ENCODE measurements at places on chromosomes 11 and 22.

DNA sequence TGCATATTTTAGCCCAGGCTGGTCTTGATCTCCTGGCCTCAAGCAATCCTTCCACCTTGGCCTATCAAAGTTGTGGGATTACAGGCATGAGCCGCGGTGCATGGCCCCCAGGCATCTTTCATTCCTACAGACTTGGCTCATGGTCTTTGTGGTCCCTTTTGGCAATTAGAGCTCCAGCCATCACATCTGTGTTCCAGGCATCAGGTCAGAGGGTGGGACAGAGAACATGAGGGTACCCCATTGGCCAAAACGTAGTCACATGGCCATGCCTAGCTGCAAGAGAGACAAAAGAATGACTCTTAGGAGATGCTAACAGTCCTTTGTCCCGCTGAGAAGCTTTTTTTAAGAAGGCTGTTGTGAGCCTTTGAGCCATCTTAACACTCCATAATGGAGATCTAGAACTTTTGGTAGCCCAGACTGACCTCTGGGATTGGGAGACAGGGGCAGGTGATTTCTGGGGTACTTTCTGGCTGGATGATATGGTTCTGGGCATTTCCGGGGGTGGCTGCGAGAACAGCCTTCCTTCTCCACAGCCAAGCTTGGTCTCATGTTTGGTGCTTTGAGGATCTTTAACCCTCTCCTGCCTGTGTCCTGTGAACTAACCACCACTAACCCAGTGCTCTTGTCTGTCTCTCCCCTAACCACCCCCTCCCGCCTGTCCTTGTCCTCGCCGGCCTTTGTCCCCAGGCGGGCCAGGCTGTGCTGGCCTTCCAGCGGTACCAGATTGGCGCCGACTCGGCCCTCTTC is 18.4 kb upstream of the TAB1 start:
- no peak for DNase-seq

GRCh38 chr11:75855206-75855605 is 40.2 kb downstream of the UVRAG start:
- no peak for DNase-seq

DNA sequence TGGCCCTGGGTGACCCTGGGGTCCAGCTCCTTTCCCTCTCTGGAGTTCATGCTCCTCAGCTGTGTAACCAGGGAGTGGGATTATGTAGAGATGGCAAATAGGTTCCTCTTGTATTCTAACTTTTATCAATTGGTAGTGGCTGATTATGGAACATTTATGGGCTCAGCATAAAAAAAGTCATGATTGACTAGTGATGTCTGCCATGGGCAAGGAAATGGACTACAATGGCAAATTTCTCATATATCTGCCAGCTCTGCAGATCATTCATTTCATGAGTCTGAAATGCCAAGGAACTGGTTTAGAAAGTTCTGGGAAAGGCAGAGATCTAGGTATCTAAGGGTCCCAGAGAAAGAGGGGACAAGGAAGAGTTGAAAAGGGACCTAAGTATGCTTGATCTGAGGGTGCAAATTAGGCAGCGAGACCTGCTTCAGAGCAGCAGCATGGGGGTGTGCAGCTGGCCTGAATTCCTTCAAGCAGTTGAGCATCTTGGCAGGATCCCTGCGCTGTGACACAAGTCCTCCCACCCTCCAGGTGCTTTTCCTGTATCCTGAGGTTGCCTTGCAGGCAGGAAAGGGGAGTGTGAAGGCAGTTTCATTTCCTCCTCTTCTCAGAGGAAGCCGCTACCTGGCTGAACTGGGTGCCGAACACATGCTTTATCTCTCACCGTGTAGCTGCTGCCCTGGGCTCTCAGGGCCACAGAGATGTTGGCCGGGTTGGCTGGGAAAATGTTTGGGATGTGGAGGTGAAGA is 10.4 kb downstream of the SLC15A3 start:
- no peak for DNase-seq

- DNase-seq: no peak
Observed at GRCh38 chr22:48223488-48224190, 1461.2 kb downstream of the TBC1D22A start.

DNA sequence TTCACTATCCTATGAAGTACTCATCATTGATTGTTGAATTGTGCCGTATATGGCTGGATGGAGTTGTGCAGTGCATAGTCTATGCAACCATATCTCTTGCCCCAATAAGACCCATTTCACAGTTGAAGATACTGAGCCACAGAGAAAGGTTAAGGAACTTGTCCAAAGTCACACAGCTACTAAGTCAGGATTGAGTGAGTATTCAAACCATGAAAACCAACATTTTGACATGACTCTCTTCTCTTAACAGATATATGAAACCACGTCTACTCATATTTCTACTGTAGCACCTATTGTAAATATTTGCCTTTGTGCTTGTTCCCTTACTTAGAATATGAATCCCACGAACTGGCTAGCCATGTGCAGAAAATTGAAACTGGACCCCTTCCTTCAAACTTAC is 58.1 kb downstream of the MAML2 start:
- DNase-seq: no peak

DNA sequence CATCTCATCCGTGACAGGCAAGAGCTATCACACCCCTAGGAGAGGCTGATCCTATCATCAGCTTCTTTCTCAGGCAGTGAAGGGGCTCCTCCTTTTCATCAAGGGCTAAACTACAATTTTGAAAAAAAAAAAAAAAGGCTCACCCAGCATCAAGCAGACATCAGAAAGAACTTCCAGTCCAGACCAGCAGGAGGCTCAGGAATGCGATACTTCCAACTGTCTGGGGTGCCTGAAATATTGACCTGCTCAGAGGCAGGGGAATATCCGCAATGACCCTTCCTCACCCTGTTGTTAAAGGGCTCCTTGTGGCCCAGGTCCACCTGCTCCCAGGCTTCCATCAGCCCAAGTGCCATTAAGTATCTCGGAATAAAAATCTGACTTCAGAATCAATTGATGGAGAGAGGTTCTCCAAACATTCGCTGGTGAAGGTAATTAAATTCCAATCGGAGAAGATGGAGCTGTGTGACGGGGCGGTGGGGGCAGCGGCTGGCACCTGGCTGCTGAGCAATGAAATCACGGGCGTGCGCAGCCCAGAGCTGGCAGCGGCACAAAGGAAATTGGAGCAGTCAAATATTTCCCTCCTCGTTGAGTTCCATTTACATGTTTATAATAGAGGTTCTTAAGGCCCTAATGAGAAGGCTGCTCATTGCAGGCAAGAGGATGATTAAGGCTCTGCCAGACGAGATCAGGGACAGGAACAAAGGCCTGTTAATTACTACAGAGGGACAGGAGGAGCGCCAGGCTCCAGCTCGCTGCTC is 69.0 kb upstream of the THY1 start:
- DNase-seq: no peak

DNA sequence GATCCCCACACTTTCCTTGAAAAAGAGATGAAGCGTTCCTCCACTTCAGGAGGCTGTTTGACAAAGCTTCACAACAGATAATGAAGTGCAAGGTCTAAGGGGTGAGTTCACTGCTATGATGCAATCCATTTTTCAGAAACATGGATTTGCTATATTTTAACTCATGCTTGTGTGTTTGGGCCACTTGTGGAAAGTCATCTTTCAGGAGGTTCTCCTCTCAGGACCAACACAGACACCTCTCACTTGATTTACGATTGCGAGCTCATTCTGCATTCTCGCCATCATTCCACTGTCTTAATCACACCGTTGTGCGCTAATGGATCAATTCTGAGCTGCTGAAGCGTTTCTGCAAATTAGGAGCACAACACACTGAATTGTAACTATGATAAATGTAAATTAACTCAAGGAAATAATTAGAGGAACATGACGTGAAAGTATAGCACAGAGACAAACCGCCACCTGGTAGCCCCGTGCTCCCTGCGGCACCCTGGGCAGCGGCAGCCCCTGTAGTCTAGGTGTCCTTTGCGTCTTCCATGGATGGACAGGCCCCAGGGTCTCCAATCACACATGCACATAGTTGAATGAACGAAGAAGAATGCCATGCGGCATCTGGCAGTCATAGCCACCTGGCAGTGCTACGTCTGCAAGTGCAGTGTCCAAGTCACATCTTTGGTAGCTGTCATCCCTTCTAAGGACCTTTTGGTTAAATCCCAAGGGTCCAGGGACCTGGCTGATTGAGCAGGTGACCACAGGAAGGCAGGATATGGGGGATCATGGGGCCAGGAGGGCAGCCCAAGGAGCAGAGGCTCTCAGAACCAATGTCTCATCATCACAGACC is 28.1 kb upstream of the RTL6 start:
- no peak for DNase-seq

- DNase-seq: no peak
Observed at GRCh38 chr11:119421941-119422808, 797 bp downstream of the THY1 start.

GRCh38 chr11:724778-725386 is 18.9 kb downstream of the EPS8L2 start:
- DNase-seq: no peak

DNA sequence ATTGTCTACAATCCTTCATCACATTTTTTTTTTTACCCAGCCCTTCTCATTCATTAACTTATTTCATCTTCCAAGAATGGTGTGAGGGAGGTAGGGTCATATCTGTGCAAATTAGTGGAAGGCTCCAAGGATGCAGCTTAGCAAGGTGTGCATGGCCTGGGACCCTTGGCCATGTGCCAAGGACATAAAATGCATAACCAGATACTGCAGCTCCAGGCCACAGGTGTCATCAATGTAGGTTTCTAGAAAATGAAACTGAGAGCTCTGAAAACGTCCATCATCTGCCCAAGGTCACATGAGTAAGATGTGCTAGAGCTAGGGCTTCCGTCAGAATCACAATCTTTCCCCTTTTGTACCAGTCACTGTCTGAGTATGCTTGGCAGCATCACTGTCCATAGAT is 29.8 kb downstream of the ANKK1 start:
- peak; percentile 94 for DNase-seq

- peak; percentile 42 for DNase-seq
Observed at GRCh38 chr22:45096256-45096907, 67.3 kb upstream of the NUP50 start.

DNA sequence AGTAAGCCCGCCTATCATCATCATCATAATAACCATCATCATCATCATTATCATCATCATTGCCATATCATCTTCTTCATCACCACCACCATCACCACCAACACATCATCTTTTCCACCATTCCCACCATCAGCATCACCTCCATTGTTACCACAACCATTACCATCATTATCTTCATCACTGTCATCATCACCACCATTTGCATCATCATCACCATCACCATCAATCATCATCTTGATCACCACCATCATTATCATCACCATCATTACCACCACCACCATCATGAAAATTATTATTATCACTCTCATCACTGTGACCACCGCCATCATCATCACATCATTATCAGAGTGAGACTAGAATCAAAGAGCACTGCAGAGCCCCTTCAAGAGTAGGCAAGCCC is 199.4 kb upstream of the SEZ6L start:
- no peak for DNase-seq

DNA sequence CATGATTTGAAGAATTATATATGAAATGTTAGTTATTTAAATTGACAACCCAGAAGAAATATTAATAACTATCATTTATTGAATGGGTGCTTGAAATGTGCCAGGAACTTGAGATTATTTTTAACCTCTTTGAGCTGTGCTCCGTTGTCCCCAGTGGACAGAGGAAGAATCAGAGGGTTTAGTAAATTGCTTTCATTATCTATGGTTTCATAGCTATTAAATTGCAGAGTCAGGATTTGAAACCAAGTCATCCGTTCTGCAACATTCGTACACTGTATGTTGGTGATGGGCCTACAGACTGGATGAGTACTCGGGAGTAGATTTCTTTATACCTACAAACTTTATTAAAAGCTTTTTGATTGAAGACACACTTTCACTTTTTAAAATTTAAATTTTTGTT is 4.9 kb downstream of the HSD17B12 start:
- peak; percentile 49 for DNase-seq

DNA sequence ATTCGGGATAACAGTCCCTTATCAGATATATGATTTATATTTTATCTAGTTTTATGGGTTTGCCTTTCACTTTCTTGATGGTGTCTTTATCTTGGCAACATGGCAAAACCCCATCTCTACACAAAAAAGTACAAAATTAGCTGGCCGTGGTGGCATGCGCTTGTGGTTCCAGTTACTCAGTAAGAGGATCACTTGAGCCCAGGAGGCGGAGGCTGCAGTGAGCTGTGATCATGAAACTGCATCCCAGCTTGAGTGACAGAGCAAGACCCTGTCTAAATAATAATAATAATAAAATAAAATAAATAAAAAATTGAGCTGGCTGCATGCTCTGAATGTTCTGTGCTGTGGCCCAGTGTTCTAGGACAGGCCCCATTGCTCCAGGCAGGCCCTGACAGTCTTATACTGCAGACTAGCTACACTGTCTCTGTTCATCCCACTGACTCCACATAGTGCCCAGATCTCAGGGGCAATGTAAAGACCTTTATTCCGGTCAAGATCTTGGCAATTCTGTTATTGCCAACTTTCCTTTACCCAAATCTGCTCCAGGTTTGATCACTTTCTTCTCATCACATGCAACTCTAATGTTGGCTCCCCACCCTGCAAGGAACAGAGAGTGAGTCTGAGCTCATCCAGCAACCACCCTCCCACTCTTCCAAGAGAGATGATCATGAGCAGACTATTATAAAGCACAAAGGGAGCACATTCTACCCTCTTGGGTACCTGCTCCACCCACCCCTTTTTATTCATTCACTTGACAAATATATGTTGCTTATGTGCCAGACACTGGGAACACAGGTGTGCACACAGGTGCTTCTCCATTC is 8.8 kb downstream of the HSPA8 start:
- no peak for DNase-seq

- no peak for DNase-seq
Observed at GRCh38 chr11:132257871-132258270, 887.5 kb downstream of the NTM start.

DNA sequence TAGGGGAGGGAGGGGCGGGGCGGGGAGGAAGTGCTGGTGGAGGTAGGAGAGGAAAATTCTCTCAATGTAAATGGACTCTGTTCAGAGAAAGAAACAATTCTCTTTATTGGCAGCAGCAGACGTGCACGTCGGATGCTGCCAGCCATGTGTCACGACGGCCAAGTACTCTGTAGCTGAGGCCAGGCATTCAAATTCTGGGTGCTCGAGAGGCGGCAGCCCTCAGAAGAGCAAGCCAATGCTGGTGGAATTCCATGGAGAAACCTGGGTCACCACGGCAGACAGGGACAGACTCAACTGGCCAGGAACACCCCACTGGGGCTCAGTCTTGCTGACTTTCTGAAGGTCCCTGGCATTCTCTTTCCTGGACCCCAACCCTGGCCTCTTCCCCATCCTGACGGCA is 90.8 kb downstream of the ABTB2 start:
- no peak for DNase-seq

DNA sequence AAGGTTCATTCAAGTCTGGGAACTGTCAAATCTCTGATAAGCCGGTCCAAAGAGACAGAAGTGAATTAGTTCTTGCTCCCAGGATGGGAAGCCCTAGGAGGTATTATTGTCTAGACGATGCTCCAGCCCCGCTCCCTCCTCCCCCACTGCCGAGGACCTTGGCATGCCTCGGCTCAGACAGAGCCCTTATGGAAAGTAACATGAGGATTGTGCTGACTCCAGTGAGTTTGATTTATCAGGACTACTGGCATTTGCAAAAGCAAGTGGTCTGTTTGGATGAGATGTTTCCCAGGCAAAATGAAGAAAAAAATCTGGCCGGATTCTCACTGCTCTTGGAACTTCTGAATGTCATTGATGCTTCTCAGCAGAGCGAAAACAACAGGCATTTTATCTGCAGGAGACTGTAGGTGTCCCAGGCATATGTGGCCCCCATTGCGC is 341.0 kb downstream of the ETS1 start:
- DNase-seq: no peak

- DNase-seq: no peak
Observed at GRCh38 chr11:86760577-86760976, 39.8 kb upstream of the PRSS23 start.
